ENCODE measurements at places on chromosomes 1 and 21.

DNA sequence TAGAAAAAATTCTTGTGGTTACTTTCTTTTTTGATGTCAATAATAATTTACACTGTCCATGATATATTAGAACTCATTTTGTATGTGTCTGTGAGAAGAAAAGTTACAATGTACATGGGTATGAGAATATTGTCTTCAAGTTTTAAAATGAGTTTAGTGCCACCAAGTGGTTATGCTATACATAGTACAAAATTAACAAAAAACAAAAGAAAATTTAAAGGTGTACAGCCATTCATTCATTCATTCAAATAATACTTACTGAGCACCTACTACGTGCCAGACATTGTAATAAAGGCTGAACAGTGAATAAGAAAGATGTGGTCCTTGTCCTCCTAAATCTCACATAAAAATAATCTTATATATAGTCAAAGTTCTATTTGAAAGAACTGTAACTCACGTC is 27.7 kb downstream of the UCHL5 start:
- DNase-seq, result no peak

DNA sequence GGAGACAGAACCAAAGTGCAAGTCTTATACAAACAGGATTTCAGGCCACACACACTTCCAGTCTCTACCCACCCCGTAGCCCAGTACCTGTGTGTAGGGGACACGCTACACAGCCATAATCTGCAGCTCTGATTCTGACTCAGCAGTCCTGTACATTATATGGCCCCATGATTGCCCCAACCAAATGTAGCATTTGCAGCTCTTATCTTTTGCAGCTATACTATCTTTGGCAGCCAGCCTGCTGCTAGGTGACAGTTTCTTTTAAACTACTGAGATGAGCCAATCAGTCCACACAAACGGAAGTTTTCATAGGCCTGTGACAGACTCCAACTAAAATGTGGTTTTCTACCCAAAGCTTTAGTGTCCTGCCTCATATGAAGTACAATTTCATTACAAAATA is 259.6 kb upstream of the ST6GALNAC5 start:
- no peak for DNase-seq

DNA sequence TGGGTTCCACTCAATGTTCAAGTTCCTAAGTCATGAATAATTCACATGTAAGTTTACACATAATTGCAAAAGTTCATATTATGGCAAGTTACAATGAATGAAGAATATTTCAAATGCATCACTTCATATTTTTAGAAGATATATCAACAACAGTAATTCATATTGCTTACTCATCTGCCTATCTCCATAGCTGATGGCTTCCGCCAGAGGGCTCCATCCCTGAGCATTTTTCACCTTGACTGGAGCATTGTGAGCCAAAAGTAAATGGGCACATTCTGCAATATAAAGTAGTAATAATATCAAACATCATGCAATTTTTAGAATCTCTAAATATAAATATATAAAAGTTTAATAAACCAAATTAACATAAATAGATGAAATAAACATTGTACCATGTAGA is 29.8 kb downstream of the ANKRD13C start:
- DNase-seq, result no peak

DNA sequence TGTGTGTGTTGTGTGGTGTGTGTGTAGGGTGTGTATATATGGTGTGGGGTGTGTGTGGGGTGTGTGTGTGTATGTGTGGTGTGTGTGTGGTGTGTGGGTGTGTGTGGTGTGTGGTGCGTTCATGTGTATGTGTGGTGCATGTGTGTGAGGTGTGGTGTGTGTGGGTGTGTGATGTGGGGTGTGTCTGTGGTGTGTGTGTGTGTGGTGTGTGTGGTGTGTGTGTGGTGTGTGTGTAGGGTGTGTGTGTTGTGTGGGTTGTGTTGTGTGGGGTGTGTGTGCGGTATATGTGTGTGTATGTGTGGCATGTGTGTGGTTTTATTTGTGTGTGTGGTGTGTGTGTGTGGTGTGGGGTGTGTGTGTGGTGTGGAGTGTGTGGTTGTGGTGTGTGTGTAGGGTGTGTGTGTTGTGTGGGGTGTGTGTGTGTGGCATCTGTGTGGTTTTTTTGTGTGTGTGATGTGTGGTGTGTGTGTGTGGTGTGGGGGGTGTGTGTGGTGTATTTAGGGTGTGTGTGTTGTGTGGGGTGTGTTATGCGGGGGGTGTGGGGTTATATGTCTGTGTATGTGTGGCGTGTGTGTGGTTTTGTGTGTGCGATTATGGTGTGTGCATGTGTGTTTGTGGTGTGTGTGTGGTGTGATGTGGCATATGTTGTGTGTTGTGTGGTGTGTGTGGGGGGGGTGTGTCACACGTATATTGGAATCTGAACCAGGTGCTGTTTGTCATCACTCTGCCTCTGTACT is 17.1 kb upstream of the ZBTB21 start:
- DNase-seq, result no peak

DNA sequence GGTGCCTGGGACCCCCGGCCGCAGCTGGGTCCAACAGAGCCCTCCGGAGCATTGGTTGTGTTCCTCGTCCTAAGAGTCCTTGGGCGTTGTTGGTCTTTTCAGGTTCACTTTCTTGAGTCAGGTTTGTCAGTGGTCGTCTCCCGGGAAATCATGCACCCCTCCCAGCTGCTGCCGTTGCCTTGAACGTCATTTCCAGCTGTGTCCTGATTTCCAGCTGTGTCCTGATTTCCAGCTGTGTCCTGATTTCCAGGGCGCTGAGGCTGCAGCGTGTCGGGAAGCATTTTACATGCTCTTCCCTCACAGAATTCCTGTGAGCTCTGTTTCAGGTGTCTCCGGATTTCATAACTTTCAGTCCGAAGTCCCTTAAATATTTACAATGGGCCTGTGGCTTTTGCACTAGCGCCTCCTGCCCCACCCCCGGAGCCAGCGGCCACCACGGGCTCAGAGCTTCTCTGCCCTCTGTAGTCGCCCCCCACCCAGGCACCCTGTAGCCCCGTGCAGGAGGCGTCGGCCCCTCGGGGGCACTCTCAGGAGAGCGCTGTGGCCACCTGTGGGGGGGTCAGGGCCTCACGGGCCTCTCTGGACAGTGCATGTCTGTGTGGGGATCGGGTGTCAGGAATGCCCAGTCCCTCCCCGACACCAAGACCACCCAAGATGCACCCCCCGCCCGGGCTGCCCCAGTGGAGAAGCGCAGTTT is 66.7 kb downstream of the COL18A1 start:
- no peak for DNase-seq

- no peak for DNase-seq
Observed at GRCh38 chr1:160640359-160641123, 6.3 kb downstream of the SLAMF1 start.

- no peak for DNase-seq
Observed at GRCh38 chr1:30111431-30111830, 612.0 kb downstream of the MATN1 start.

GRCh38 chr1:25210728-25211127 is 21.6 kb downstream of the SYF2 start:
- no peak for DNase-seq

DNA sequence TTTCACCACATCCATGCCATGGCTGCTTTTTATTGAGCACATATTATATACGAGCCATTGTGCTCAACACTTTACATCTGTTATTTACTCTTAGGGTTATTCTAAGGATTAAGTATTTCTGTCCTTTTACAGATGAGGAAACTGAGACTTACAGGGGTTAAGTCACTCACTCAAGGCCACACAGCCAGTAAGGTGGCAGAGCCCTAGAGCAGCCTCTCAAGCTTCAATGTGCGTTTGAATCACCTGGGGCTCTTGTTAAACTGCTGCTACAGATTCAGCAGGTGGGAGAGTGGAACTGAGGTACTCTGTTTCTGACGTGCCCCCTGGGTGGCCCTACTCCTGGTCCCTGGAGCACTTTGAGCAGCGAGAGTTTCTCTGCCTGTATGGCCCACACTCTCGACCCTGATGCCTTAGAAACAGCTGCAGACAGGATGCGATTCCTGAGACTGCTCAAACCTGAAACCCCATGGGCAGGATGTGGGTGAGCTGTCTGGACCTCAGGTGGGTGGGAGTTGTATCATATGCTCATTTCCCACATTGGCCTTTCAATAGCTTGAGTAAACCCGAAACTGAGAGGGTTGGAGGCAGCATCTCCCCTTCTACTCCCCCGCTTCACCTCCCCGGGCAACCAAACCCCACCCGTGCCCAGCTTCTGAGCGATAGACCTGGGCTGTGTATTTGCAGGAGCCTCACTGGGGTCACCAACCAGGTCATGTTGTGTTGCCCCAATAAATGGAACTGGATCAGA is 59.3 kb downstream of the MAN1C1 start:
- DNase-seq, result peak; percentile 60

DNA sequence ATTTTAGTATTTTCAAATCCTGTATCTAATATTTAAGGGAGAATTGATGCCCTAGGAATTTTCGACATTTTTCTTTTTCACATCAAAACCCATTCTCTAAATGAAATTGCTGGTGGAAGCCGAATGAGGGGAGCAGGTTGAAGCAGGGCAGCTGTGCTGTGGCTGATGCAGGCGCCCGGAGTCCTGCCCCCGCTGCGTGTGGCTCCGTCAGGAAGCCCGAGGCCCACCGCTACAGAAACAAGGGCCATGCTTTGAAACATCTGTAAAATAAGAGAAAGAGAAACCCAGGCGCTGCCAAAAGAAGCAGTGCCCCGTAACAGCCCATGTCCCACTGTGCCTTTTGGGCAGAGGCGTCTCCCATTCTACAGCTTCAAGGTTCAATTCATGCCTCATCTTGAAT is 41.1 kb downstream of the TENT5C start:
- DNase-seq, result no peak

GRCh38 chr1:111290630-111291029 is at the start of gene CHIA:
Gene CHIA, plus strand, starts transcription at chr1:111290851. Its CDS starts 19,617 bp downstream, at chr1:111310468.
- no peak for DNase-seq

DNA sequence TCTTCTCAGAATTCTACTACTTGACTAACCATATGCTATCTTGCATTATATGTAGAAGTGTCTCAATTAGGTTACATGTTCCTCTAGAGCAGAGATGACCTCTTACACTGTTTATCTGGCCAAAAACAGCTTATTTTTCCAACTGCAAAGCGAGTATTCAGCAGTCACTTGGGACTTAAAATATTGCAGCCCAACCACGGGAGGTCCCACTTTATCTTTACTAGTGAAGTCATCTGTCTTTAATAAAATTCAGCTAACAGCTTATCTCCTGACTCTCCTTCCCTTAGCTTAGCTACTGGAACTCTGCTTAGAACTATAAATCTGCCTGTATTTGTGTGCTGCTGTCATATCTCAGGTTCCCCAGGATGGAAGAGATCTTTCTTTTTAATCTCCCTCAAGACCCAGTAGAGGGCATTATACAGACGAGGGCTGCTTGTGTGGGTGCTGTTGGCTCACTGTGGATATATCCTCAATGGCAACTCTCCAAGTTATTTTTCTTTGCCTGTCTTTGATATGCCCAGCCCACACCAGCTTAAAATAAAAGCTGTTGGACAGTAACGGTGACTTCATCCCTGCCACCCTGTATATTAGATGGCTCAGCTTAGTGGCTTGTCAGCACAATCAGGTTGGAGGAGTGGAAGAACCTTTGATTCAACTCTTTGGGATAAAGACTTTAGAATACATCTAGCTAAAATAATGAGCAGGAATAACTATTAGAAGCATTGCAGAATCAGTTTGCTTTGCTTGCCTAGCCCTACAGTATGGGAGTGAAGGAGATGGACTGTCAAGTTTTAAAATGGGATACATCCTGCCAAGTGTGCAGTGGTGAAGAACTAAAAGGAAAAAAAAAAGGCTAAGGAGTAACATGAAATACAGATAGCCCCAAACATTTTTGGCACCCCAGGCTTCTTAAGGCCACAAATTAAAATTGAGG is 9.6 kb downstream of the ENSA start:
- DNase-seq, result peak; percentile 24

DNA sequence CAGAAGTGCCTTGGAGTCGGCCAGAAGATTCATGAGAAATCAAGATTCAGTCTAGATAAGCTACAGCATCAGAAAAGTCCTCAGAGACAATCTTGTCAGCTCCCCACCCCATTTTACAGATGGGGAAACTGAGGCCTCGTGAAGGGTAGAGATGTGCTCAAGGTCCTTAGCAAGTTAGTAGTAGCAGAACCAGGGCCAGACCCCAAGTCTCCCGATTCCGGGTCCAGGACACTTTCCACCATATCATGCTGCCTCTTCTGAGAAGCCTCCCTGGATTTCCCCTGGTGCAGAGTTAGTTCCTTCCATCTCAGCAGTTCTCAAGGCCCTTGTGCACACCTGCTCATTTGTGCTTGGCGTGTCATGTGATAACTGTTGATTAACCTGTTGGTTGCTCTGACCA is 91.5 kb upstream of the ACTL8 start:
- DNase-seq, result no peak

- no peak for DNase-seq
Observed at GRCh38 chr1:192801451-192801850, 7.4 kb upstream of the RGS2 start.

DNA sequence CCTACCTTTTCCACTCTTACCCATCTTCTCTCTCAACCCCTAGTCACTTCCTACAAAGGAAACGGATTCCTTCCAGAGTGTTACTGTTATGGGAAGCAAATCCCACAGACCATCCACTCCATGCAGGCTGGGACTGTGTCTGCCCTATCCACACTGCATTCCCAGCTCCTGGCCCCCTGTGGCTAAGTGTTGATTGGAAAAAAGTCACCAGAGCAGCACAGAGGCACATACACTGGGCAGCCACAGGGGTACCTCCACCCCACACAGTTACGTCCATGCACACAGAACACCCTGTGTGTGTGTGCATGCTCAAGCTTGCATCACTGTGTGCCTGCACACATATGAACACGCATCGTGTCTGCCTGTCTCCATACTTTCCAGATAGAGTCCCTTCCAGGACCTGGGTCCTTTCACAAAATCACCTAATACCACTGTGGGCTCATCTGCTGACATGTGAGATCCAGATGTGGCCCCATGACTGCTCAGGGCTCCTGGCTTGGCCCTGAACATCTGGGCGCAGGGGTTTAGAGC is 4.2 kb upstream of the SERINC2 start:
- DNase-seq, result no peak

DNA sequence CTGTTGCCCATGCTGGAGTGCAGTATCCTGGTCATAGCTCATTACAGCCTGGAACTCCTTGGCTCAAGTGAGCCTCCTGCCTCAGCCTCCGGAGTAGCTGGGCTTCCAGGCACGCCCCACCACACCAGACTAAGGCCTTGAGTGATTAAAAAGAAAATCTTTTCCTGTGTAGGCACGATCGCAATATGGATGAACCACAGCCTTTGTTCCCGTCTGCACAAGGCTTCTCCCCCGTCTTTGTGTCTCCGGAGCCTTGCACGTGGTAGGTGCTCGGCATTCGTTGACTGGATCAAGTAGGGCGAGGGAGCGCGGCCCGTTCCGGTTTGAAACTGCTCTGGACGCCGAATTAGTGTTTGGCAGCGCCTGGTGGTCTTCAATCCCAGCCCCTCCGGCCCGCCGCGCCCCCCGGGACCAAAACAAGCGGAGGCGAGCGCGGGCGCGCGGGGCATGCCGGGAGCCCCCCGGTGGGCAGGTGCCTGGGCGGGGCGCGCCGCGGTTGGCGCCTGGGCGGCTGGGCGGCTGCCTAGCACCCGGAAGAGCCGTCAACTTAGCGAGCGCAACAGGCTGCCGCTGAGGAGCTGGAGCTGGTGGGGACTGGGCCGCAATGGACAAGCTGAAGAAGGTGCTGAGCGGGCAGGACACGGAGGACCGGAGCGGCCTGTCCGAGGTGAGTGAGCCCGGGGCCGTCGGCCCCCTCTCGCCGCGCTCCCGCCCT is at the start of gene SFT2D2:
SFT2D2 (plus strand) TSS at position 529 of the 715 bp plus-strand sequence; CDS start at position 605, 76 bp downstream.
- peak; percentile 72 for DNase-seq
